Dermis microvascular lymphatic vessel endothelial cell (primary cell): ENCODE measurements at places on chromosomes 12 and 14.

GRCh38 chr14:104687601-104688504 lies 1.6 kb upstream of the INF2 start:
- no peak for DNase-seq

DNA sequence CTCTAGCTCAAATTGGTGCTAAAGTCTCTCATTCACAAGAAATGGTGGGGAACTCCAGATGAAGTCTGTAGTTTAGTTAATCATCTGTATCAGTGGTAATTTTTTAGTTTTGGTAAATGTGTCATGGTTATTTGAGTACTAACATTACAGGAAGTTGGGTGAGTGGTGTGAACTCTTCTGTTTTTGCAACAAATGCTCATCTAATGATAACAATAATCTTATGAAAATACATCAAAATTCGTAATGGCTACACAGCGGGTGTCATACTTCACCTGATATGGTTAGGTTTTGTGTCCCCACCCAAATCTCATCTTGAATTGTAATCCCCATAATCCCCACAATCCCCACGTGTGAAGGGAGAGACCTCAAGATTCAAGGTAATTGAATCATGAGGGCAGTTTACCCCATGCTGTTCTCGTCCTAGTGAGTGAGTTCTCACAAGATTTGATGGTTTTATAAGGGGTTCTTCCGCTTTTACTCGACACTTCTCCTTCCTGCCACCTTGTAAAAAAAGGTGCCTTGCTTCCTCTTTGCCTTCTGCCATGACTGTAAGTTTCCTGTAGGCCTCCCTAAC lies 209.3 kb upstream of the FOXN3 start:
- DNase-seq = no peak

- DNase-seq = no peak
These were observed 6.8 kb upstream of the LRIG3 start for GRCh38 chr12:58927120-58927519.

GRCh38 chr14:53011053-53011462 lies 60.2 kb upstream of the FERMT2 start:
- peak; percentile 12 for DNase-seq

DNA sequence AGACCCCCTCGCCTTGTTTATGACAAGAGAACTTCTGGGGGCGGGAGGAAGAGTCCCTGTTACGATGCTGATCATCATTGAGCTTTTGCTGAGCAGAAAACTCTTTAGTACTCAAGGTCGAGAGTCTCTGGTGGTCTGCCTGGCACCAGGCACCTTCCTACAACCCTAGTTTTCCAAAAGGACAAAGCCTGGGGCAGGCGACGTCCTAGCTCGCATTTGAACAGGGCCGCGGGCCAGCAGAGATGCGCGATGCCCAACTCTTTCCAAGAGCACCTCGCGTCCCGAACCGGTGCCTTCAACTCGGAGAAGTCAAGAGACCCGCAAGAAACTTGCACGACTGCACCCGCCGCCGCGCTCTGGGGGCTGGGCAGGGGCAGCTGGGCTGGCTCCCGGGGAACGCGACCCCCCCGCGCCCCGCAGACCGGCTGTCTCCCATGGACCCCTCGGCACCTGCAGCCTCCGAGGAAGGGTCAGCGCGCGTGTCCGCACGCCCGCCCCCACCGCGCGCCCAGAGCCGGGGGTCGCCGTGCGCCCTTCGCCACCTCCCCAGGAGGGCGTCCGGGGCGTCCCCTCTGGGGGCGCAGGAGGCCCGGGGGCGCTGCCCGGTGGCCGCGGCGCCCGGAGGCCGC lies 377 bp upstream of the BCL7A start:
- DNase-seq = peak; percentile 17

DNA sequence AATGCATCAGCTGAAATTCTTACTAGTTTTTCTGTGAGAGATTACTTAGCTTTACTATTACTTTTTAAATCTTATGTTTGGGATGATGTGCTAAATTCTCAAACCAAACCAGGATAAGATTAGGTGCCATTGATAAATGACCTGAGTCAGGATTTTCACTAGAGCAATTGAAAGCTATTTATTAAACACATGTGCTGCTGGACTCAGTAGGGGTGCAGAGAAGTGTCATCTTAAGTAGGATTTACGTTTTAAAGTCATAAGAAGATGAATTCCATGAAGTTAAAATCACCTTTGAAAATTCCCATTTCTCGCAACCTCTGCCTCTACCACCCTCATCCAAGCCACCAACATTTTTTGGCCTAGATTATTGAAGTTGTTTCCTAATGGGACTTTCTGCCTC lies 8.8 kb downstream of the TMEM263 start:
- DNase-seq = no peak

GRCh38 chr12:65229441-65229840 lies 49.0 kb upstream of the MSRB3 start:
- DNase-seq = no peak
